ENCODE measurements at places on chromosomes 6 and 20. TPM values are rescaled to one million over a fixed set of nuclear protein-coding genes. Genes with fewer than 3 reads are reported as not detected.

The MEP1A gene
- not detected for total RNA-seq

- no peak for DNase-seq
Measured at GRCh38 chr6:140966676-140967075, 1166.0 kb upstream of the GJE1 start.

The KCNK15 gene
- total RNA-seq: 0.19 TPM

DNA sequence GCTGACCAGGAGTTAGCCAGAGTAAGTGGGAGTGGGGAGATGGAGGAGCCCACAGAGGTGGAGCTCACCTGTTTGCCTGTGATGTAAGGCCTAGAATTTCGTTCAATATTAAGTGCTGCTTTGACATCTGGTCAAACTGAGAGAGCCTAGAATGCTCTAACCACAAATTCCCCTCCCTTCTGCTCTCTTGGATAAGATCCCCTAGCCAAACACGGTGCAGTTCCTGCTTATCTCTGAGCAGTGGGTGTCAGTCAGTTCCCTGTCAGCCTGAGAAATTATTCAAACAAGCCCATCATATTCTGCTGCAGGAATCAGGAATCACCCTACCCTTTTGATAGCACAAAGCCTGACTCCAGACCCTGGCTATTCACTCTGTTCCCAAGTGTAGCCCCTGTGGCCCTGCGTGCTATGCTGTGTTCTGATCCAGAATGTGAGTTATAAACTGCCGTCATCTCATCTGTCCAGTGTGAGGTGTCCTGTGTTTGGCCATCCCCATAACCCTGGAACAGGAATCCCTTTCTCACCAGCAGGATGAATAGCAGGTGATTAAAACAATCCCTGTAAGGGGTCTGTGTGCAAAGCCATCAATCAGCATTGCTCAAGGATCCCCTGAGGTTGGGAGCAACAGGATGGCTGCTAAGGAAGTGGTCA, 31.8 kb upstream of the ZNF133 start:
- no peak for DNase-seq

GRCh38 chr6:9732056-9732455, 682.8 kb downstream of the TFAP2A start:
- no peak for DNase-seq

- no peak for DNase-seq
Measured at GRCh38 chr20:45303586-45304463, 2.8 kb upstream of the RBPJL start.

DNA sequence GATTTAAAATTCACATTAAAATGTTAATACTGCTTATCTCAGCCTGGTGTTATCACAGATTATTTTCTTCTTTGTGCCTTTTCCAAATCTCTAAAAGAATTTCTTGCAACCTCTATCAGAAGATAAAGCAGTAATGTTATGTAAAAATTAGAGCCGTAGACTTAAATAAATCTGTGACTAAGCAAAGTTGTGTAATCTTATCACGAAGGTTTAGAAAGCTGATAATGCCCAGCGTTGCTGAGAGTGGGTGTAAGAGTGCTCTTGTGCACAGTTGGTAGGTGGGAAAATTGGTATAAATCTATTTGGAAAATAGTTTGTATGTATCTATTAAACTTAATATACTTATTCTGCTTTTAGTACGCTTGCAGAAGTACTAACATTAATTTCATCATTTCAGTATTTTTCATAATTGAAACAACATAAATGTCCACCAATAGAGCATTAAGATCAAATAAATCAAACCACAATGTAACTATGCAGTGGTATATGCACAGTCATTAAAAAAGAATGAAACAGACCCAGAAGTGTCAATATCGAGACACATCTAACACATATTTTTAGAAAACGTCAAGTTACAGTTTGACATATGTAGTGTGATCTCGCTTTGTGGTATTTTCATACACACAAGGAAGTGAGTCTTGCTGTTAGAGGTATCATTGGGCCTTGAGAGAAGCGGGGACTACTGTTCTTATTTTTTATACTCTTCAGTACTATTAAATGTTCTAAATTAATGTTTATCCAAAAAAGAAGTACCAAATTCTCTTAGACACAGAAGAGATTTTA, 54.4 kb upstream of the PBOV1 start:
- no peak for DNase-seq

GRCh38 chr6:12081771-12082170, 69.7 kb downstream of the HIVEP1 start:
- DNase-seq: no peak

DNA sequence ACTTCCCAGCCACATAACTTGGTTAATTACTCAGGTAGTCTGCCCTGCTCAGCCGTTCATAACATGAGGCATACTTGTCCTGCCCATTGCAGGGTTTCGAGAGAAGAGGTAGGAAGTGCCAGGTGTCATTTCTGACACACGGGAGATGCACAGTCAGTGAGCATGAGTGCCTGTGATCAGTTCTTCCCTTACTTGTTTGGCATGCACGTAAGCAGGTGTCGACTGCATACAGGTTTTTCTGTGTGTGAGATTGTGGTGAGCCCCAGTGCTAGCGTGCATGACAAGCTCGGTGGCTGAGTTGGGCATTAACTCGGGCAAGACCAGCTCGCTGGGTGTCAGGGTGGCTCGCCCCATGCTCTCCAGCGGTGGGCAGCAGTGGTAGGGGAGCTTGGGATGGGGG, 51.2 kb upstream of the SLC22A1 start:
- DNase-seq: no peak

DNA sequence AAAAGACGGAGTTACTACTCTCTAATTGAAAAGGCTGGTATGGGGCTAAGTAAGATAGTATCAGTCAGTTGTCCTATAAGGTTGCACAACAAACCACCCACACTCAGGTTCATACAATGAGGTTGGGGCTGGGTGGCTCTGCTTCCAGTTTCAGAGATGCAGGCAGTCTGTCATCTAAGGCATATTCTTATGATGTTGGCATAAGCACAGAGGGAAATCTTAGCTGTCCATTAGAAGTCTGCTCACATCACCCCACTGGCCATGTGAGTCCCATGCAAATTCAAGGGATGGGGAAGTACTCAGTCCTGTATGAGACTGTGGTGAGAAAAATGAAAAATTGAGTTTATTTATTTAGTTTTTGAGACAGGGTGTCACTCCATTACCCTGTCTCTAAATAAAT, 118.6 kb downstream of the LAMP5 start:
- DNase-seq: no peak

DNA sequence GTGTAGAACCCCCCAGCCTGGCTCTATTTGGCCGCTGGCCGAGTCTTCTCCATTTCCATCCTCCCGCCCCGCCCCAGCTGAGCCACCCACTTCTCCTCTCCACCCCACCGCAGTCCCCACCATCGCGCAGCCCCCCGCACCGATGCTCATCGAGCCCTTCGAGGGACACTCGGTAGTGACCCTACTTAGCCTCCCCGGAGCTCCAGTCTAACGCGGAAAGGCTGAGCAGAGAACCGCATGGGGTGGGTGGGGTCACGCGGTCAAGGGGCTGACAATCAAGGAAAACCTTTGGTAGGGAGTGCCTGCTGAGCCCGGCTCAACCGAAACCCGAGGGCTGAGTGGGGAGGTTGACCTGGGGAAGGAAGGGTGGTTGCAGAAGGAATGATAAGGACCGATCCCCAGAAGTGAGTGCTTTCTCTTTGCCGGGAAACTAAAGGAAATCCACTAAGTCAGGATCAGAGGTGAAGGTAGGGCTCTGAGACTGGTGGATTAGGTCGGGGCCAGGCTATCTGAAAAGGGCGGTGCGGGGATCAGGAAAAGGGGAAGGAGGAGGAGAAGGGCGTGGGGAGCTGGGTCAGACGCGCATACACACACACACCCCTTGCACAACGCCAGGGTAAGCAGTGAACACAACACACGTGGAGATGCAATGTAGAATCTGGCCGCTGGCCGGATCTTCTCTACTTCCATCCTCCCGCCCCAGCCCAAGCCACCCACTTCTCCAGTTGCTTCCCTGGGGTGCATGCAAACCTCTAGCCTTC, 49.8 kb downstream of the CPXM1 start:
- DNase-seq: peak; percentile 63

DNA sequence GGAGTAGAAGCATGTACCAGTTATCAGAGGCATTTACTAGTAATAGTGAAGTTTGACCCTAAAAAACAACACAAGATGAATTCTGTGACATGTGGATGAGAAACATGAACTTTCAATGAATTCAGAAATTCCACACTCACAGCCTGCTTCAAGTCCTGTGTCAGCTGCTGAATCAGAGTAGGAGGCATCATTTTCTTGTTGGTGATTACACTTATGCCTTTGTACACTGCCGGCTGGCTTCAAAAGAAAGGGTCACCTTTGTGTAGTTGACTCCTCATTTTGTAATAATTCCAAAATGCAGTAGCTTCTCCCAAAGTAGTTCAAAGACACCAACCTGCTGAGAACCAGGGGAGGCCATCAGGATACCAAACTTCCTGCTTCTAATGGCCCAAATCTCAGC, 165.5 kb downstream of the BACH2 start:
- DNase-seq: no peak
